ENCODE measurements at places on chromosomes 2 and 18.

- DNase-seq = no peak
These were observed 2.7 kb downstream of the TCF4 start for GRCh38 chr18:55585065-55585919.

DNA sequence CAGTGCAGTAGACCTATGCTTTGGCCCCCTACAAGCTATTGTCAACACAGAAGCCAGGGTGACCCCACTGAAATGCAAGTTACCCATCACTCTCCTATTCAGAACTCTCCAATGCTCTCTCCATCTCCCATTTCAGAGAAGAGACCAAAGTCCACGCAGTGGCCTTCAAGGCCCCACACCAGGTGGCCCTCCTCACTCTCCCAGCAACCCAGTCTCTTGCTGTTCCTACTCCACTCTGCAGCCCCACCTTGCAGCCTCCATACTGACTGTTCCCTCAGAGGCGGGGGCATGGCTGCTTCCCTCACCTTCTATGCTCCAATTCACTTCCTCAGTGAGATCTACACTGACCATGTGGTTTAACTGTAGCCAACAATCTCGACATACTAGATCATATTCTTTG, 313.3 kb downstream of the CELF4 start:
- no peak for DNase-seq

DNA sequence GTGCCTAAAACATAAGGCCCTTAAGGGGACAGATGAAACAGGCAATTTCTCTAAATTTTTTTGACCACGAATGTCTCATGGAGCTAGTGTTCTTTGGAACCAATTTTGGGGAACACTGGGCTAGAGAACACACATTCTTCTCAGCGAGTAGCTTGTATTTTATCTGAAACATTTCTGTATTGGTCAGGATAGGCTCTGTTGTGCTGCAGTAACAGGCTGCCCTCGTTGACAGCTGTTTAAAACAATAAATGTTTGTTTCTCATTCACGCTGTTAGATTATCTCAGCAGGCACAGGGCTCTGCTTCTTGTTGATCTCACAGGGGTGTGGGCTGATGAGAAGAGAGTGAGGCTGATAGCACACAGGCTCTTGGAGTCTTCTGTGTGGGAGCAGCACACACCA, 105.3 kb downstream of the SH3RF3 start:
- no peak for DNase-seq

GRCh38 chr2:236472720-236473495, 96.7 kb upstream of the ACKR3 start:
- no peak for DNase-seq

GRCh38 chr2:150606380-150607060, 119.1 kb upstream of the RND3 start:
- DNase-seq = no peak

- no peak for DNase-seq
These were observed 82.4 kb downstream of the ACAA2 start for GRCh38 chr18:49730951-49731391.

Data from GM12878 (cell line).